DMS79 (cell line): ENCODE measurements at places on chromosomes 16 and 17.

- DNase-seq = no peak
Observed at GRCh38 chr17:2058586-2059546, 4.0 kb downstream of the HIC1 start.

GRCh38 chr16:56174411-56174810 lies 16.9 kb upstream of the GNAO1 start:
- no peak for DNase-seq

- DNase-seq = no peak
Observed at GRCh38 chr16:3180445-3180878, 7.5 kb upstream of the OR1F1 start.

- DNase-seq = no peak
Observed at GRCh38 chr16:22681554-22682291, 132.2 kb upstream of the HS3ST2 start.

DNA sequence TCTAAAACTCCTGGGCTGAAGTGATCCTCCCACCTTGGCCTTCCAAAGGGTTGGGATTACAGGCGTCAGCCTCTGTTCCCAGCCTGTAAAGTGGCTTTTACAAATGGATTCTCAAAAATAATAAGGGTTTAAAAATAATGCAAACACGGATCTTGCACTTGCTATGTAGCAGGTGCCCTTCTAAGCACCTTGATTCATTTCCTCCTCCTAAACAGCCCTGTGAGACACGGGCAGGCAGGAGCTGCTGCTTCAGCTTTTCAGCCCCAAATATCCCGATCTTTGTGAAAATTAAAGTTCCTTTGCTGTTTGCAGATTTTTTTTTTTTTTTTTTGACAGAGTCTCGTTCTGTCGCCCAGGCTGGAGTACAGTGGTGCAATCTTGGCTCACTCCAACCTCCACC lies 31.7 kb downstream of the NAGPA start:
- no peak for DNase-seq
